ENCODE measurements at places on chromosomes 1 and 21.

- no peak for DNase-seq
These were observed 2.7 kb downstream of the RBM15 start for GRCh38 chr1:110341872-110342331.

GRCh38 chr21:44575307-44576024 is 1.9 kb downstream of the KRTAP10-4 start:
- no peak for DNase-seq

GRCh38 chr1:164753521-164754077 is 194.6 kb downstream of the PBX1 start:
- no peak for DNase-seq

DNA sequence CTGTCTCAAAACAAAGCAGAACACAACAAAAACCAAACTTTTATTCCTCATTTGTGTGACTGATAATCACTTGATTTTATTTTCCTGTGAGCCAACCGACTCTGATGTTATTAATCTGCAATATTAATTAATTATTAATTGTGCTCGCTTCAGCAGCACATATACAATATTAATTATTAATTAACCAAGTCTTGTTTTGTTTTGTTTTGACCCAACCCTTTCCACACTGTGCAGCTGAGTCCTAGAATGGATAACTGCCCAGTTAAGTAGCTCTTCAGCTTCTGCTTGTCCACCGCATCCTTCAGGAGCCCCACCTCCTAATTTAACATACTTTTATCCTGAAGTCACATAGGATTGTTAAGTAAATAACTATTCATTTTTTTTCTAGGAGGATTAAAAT is 47.4 kb upstream of the EXO1 start:
- no peak for DNase-seq

GRCh38 chr1:33086384-33086850 is 5.5 kb downstream of the AZIN2 start:
- DNase-seq: peak; percentile 44

DNA sequence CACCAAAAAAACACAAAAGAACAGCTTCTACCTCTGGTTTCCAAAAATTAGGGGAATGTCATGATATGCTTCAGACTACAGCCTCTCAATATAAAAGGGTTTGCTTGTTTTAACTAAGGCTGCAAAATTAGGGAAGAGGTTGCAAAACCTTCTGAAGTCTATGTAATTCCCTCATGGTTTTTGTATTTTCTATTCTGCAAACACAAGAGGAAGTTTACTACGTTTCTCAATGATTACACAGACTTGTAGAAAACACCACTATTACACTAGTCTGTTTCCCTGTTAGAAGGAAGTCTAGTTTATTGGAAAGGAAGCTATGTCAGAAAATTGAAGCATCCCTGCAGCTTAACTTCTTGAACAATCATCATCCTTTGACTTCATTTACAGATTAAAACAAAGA is 229.7 kb upstream of the FMN2 start:
- DNase-seq: no peak

DNA sequence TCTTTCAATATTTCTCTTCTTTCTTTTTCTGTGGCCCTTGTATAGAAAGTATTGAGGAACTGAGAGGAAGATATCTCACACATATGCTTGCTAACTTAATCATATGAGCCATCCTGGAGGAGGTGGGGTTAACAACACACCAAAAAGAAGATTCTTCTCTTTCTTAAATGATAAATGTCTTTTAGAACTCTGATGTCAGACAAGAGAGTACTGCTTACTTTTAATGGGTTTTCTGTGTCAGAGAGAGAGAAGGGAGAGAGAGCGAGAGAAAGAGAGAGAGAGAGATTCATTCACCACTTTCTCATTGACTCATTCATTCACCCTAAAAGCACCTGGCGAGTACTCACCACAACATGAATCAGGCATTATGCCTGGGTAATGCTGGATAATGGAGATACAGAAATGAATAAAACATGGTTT is 250.3 kb upstream of the SGIP1 start:
- peak; percentile 93 for DNase-seq

GRCh38 chr1:166858726-166859419 is 17.2 kb downstream of the TADA1 start:
- DNase-seq: no peak

GRCh38 chr1:94627771-94628498 is 86.4 kb upstream of the F3 start:
- DNase-seq: no peak

DNA sequence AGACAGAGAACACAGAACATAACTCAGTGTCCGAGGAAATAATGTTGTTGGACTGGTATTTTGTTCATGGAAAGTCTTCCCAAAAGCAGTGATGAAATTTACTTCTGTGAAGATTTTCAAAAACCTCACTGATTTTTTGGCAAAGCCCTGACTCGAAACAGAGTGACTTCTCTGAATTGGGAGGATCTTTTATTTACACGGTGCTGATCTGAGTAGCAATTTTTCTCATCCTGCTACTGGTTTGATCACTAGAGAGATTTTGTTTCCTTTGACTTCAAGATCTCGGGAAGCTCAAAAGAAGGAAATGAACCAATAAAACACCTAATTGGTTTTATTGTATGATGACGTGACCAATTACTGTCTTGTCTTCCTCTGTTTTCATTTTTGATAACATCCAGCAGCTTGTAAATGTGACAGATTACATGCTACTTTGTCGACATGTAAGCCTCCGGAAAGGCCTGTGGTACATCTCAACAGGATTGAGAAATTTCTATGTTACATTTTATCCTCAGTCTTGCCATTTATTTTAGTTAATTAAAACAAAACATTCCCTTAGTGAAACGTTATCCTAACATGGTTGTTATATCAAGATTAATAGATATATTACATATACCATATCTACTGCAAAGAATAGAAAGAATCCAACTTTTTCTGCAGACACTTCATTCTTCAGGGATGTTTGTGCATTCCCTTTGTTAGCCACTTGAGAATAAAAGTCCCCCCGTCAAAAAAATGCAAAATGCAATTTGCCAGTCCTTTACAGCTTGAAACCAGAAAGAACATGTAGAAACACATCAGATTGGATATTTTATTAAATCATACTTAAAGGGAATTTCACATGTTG is 42.8 kb upstream of the IFI44L start:
- DNase-seq: no peak

GRCh38 chr21:26032263-26032662 is 138.3 kb downstream of the APP start:
- DNase-seq: no peak

DNA sequence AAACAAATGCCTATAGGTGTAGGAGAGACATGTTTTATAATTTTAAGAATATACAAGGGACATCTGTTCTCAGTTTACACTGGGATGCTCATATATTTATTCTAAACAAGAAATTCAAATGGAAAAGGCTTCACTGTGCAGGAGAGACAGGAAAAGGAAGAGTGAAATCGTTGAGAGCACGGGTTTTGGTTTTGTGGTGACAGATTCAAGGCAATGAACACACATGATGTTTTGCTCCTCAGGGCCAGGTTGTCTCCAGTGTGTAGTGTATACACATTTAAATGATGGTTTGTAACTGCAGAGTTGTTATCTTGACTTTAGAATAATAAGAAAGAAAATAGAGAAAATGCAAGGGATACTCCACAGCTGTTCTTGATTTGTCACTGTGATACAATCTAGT is 73.7 kb downstream of the S1PR1 start:
- peak; percentile 54 for DNase-seq

DNA sequence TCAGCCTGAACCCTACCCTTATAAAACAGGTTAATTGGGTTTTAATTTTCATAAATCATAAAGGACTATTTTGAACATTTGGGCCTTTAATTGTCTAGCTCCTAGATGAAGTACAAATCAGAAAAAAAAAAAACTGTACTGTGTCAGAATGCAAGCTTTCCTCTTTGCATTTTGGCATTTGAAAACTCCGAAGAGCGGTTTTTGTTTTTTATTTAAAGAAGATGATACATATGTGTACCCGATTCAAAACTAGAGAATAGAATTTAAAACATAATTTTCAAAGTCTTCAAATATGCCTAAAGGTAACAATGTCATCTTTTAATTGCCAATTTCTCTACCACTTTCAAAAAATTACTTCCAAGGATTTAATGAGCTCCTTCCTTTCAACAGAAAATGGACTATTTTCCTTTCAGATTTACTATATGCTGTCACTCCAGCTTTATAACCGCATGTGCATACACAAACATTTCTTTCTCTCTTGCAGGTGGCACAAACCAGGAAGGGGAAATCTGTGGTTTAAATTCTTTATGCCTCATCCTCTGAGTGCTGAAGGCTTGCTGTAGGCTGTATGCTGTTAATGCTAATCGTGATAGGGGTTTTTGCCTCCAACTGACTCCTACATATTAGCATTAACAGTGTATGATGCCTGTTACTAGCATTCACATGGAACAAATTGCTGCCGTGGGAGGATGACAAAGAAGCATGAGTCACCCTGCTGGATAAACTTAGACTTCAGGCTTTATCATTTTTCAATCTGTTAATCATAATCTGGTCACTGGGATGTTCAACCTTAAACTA is 33.7 kb downstream of the MRPL39 start:
- DNase-seq: peak; percentile 88
